ENCODE measurements at places on chromosomes 5 and 9.

GRCh38 chr5:64206653-64207052, 41.0 kb downstream of the RNF180 start:
- no peak for DNase-seq

DNA sequence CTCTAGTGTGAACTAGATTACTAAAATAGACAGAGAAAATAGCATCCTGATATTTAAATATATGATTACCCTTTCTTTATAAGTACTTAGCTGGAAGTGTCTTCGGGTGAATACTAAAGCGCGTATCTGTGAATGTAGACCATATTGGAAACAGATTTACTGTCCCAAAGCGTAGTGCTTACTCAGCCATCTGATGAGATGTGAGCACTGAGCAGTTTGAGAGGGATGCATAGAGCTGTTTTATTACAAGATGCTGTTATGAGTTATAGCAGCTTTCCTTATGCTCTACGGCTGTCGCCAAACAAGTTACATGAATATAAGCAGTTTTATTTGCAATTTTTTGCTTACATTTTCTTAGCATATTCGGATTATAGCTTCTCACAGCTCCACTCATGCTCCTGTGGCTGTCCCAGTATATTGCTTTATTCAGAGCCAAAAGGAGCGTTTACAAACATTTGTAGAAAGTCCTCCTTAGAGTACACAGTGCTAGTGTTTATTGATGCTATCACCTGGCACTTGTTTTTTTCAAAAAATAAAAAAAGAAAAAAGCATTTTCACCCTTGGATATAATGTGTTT, 981.4 kb upstream of the WWC1 start:
- no peak for DNase-seq

DNA sequence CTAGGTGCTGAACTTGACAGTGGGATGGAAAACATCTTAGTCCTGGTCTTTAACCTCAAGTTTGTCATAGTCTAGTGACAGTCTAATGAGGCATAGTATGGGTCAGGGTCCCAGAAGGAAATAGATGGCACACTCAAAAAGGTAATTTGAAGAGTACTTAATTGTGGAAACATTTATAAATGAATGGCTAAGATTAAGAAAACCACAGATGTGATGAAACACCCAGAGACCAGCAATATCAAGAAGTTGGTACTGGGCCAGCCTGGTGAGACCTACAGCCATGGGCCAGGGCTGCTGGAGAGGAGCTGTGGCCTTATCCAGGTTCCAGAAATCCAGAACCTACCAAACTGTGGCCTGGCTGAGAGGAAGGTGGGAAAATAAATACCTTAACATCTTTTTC, 93.5 kb upstream of the ATG10 start:
- DNase-seq = no peak

DNA sequence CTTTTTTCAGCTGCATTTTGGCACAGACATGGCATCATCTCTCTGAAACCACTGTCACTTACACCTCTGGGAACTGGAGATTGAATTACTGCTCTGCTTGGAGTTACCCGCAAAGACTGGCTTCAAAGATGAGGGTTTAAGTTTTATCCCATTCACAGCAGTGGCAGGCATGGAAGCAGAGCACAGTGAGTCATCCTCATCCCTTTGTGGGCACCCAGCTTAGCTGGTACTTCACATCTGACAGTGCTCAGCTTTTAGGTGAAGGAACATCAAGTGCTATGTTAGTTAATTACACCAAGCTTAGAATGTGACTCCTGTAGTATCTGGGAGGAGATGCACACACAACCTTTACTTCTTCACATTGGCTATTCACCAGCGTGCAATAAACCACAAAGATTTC, 24.8 kb upstream of the ALDH1A1 start:
- DNase-seq = no peak

GRCh38 chr5:88923623-88924329, 40.8 kb upstream of the MEF2C start:
- DNase-seq = no peak

DNA sequence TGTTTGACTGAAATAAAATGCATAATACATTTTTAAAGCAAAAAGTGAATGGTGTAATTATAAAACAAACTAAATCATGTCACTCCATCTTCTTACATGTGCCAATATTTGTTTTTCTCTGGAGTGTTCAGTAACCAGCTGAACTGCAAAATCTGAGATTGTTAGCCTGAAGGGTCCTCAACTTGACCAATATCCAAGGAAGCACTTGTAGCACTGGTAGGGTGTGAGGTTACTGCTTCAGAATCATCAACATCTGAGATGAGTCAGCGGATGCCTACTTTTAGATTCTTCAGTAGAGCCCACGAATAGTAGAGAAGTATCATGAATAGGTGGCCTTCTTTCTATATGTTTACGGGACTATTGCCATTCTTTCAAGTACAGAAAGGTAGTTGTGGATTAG, 226.7 kb downstream of the TLE4 start:
- no peak for DNase-seq

DNA sequence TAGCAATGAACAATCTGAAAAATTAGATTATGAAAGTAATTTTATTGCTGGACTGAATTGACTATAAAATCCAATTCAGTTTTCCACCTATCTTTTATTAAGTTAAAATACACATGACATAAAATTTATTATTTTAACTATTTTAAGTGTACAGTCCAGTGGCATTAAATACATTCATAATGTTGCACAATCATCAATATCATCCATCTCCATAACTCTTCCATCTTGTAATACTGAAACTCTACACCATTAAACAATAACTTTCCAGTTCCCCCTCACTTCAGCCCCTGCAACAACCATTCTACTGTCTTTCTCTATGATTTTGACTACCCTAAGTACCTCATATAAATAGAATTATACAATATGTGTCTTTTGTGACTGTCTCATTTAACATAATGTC, 200.6 kb upstream of the ITGA1 start:
- no peak for DNase-seq

DNA sequence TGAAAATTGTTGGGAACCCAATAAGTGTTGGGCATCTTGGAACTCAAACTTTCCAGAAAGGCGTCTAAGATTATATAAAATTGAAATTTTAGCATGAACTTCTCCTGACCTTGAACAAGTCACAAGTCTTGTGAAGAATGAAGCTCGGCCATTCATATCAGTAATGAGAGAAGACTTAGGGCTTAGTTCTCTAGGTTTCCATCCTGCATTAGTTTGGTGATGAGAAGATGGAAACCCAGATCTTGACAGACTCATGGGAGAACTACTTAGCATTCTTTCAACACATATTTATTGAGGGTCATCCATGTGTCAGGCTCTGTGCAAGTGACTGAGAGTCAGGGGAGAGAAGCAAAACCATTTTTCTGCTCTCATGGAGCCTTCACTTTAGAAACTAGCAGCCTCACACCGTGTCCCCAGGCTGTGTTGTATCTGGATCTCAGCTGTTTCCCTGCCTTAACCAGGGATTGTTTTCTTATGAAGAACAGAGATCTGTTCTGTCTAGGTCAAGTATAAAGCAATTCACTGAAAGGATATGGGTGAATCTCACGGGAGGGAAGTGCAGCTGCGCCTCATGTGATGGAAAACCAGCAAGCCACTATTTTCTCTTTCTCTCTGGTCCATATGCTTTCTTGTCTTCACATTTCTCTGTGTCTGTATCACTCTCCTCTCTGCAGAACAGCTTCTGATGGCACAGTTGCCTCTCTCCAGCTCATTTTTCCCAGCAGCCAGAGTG, 3.4 kb downstream of the GARNL3 start:
- DNase-seq = no peak

DNA sequence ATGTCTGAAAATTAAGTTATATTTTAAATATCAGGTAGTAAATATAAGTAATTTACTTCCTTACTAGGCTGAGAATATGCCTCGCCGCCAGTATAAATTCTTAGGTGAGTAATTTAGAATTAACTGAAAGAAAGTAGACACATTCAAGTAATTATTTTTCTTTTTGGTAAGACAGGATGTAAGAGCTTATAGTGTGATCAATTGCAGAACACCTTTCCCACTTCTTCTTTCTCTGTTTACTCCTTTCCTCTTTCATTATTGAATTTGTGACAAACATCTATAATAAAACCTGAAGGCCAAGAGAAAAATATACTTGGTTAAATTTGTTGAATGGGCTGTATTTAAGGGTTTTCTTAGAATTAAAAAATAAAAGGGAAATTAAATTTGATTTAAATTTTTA, 195.1 kb upstream of the CDKN2B start:
- no peak for DNase-seq

DNA sequence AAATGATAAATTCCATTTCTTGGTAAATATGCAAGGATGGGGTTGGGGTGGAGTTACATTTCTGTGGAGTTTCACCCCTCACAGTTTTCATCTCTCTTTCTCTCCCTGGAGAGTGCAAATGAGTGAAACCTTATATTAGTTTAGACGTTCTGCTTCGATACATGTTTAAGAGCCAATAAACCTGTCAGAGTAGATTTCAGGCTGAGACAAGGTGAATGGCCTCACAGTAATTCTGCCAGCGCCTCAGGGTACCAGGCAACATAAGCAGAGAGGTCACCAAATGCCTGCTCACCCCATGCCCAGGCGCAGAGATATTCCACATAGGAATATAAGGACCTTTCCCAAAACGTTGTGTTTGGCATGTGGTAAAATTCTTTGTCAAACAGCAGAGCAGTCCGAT, 154.9 kb upstream of the VLDLR start:
- DNase-seq = no peak

- no peak for DNase-seq
Observed at GRCh38 chr9:84754461-84754860, 84.9 kb downstream of the NTRK2 start.

DNA sequence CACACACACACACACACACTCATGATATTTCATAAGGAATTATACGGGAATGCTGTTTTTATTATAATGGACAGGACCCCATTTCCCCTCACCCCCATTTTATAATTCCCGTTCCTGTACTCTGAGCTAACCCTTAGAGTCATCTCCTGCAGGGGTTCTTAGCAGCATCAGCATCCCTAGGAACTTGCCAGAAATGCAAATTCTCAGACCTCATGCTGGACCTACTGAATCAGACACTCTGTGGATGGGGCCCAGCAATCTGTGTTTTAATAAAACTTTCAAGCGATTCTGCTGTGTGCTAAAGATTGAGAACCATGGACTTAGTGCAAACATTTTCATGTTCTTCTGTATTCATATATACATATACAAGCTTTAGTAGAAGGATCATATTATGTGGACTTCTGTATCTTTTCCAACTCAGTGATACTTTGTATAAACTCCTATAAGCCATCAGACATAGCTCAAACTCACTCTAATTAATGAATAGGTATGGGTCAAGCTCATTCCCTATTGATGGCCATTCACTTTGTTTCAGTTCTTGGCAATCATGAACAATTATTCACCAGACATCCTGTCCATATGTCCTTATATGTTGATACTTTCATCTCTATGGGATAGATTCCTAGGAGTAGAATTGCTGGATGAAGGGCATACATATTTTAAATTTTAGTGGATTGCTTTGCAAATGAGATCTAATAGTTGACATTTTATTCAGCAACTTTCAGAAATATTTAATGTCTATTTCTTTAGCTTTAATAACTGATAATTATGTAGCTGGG, 65.5 kb downstream of the ARHGEF28 start:
- DNase-seq = no peak

DNA sequence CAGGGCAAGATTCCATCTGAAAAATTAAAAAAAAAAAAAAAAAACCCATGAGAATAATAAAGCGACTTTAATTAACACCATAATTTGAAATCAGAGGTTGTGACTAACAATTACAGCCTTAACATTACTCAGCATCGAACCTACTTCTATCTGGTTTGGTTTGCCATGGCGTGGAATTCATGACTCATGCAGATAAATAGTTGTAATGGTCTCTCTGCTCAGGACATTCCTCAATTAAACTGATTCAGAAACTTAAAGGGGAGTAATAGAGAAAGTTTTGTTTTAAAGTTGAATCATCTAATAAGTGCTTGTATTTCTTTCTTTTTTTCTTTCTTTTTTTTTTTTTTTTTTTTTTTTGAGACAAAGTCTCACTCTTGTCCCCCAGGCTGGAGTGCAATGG, 135.5 kb downstream of the SPATA31D1 start:
- no peak for DNase-seq

DNA sequence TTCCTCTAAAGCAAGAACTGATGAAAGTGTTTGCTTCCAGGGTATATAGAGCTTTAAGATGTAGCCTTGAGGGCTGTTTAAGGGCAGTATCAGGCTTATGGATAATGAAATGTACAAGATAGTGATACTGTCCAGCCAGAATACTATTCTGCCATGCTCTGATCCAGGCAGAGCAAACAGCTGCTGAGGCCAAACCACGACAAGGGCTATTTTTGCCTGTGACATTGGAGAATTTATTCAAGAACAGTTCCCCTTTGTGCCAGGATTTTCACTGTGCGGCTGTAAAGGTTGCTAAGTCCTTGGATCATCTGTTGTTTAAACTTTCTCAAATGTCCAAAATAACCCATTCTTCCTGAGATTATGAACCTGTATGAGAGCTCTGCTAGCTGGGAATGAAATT, 70.4 kb downstream of the OTP start:
- no peak for DNase-seq

GRCh38 chr9:97561501-97561900, 60.0 kb downstream of the TMOD1 start:
- DNase-seq = no peak

DNA sequence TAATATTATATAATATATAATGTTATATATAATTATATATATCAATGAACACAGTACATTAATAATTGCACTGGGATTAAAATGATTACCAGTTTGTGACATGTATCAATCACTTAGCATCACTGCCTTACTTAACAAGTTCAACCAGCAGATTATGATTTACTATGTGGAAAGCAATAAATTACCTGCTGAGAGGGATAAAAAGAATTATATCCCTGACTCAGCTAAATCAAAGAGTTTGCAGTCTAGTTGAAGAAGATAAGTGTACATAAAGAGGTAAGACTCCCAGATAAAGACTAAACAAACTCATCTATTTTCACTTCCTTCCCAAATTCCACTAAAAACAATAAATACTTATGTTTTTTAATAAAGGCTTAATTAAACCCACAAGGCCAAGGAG, 11.2 kb downstream of the PLAA start:
- no peak for DNase-seq

DNA sequence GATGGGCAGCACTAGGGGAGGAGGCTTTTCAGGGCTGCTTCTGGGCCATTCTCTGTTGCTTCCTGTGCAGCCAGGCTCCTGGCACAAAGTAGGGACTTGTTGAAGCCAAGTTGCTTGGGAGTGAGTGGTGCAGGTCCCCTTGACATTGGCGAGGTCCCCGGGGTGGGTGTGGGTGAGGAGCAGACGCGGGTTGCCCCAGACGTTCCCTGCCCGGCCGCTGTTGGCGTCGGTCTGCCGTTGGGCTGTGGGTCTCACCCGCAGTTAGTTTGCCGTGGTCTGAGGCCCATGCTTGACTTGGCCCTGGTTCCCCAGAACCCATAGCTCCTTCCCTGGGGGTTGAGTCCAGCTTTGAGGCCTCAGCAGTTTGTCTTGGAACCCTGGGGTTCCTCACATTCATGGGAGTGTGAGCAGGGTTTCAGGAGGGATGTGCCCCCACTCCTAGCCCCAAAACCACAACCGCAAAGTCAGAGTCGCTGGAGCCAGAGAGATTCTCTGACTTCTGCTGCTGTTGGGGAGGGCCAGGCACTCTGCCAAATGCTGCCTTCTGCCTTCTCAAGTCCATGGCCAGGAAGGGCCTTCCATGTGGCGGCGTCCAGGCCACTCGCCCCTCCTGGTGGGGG, 77.5 kb downstream of the RXRA start:
- DNase-seq = no peak
